ENCODE measurements at places on chromosomes 5 and 9.

DNA sequence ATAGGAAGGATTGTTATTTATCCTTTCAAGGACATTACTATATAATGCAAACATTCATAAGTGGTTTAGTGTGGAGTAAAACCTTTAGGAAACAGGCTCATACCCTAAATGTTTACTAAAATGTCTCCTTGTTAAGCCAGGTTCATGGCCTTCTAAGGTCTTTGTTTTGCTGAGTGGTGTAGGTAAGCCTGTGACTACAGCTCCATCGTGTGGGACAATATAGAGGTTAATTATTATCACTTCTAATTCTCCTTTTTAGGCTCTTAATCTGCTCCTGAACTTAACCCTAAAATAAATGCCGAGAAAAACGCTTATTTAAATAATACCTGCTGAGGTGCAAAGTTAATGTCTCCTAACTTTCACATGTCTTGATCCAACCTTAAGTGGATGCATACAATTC, 43.8 kb downstream of the SPINK5 start:
- DNase-seq = no peak

- no peak for DNase-seq
Observed at GRCh38 chr5:179240561-179240960, 104.7 kb downstream of the ADAMTS2 start.

DNA sequence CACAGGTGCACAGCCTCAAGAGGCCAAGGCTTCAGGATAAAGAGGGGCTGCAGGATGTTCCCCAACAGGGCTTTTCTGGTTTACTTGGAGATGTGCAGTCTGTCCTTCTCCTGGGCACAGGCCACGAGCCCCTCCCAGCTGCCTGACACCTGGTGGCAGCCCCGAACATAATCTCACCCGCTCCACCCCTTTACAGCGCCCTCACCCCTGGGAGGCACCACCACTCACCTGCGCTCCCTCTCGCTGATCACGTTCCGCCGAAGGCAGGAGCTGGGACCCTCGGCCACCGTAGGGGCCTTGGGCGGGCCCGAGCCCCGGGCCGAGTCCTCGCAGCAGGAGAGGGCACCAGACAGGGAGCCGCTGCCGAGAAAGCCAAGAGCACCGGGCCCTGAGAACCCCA, 514 bp downstream of the SOHLH1 start:
- no peak for DNase-seq

- DNase-seq = no peak
Observed at GRCh38 chr9:34627716-34628655, 880 bp downstream of the ARID3C start.

DNA sequence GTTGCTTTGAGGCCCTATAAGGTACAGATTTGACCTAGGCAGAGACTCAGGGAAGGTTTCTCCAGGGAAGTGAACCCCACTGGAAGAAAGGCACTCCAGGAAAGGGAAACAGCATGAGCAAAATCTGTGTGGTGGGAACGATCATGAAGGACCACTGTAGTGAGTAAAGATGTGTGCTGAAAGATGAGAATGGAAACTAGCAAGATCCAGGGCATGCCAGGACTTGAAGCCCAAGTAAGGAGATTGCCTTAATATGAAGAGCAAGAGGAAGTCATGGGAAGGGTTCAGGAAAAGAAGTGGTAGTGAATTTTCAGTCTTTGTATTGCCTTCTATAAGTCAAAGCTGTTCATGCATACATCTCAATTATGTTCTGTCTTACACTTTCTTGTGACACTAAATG, 55.2 kb upstream of the SLIT3 start:
- no peak for DNase-seq

- DNase-seq = no peak
Observed at GRCh38 chr5:156824800-156825199, 25.3 kb upstream of the PPP1R2B start.

- DNase-seq = no peak
Observed at GRCh38 chr9:69667306-69667705, 4.9 kb downstream of the APBA1 start.

- no peak for DNase-seq
Observed at GRCh38 chr9:35659340-35659739, 1.2 kb downstream of the CCDC107 start.

GRCh38 chr5:109394806-109395205, 15.0 kb downstream of the PJA2 start:
- DNase-seq = no peak

GRCh38 chr9:86821006-86821845, 126.1 kb downstream of the GAS1 start:
- no peak for DNase-seq

GRCh38 chr5:78888580-78889368, 96.3 kb downstream of the ARSB start:
- no peak for DNase-seq

DNA sequence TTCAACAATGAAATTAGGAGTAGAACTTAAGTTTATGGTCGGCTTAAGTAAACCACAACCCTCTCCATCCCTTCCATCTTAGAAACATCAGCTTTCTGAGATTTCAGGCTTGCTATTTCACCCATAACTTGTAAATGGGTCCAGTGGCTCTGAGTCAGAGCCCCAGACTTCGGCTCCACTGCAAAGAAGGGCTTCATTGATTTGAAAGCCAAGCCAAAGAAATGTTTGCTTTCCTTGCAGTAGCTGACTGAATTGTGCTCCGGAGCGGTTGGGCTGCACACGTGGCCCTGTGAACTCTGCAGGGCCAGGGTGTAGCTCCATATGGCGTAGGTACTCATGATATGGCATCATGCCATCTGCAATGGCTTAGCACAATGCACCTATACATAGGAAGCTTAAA, 57.0 kb downstream of the NREP start:
- no peak for DNase-seq

DNA sequence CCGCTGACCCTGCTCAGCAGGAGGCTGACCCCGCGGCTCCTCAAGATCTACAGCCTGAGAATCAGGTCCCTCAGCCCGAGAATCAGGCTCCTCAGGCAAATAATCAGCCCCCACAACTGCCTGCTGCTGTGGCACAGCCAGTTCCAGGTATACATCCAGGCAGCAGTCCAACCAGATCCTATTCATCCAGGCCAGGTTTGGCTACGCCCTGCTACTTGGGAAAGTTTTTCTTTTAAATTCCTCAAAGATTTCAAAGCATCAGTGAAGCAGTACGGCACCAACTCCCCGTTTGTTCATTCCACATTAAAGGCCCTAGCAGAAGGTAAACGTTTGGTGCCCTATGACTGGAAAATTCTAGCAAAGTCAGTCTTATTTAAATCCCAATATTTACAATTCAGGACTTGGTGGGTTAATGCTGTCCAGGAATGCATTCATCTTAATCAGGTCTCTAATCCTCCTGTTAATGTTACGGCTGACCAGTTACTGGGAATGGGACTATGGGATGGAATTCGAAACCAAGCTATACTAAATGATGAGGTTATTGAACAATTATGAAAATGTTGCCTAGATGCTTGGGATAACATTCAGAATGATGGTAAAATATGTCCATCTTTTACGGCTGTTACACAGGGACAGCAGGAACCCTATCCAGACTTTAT, 102.3 kb downstream of the SYK start:
- no peak for DNase-seq

DNA sequence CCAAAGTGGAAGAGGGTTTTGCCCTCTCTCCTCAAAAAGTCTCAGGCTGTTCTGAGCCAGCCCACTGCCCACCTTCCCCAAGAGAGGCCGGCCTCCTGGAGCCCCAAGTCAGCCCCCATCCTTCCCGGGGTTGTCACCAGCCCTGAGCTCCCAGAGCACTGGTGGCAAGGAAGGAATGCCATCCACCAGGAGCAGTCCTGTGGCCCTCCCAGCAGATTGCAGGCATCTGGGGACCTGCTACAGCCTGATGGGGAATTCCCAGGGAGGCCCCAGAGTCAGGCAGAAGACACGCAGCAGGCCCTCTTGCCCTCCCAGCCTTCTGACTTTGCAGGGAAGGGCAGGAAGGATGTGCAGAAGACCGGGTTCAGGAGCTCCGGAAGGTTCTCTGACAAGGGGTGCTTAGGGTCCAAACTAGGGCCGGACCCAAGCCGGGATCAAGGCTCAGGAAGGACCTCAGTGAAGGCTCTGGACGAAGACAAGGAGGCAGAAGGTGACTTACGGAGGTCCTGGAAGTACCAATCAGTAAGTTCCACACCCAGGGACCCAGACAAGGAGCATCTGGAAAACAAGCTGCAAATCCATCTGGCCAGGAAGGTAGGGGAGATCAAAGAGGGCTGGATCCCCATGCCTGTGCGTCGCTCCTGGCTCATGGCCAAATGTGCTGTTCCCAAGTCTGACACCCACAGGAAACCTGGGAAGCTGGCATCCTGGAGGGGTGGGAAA, 3.7 kb downstream of the SPATA31E1 start:
- no peak for DNase-seq

DNA sequence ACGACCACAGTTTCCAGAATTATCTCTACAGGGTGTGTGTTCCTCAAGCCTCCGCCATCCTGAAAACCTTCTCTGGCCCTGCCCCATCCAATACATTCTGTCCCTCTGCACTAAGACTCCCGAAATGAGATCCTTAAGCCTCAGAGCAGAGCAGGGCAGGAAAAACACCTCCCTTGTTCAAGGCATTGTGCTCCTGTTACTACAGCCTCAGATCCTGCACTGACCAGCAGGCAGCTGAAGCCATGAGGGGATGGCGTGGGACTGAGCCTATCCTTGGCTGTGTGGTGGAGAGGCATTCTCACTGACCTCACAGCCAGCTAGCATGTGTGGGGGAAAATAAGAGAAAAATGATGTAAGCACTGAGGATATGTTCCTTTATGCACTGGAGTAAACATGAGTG, 106.7 kb upstream of the PHYKPL start:
- DNase-seq = no peak

Data from SIG-M5 (cell line).